ENCODE measurements at places on chromosomes 1 and 21.

GRCh38 chr1:57132993-57133622 is 167.3 kb upstream of the C8B start:
- no peak for DNase-seq

GRCh38 chr1:233654658-233655280 is 40.9 kb downstream of the KCNK1 start:
- no peak for DNase-seq

DNA sequence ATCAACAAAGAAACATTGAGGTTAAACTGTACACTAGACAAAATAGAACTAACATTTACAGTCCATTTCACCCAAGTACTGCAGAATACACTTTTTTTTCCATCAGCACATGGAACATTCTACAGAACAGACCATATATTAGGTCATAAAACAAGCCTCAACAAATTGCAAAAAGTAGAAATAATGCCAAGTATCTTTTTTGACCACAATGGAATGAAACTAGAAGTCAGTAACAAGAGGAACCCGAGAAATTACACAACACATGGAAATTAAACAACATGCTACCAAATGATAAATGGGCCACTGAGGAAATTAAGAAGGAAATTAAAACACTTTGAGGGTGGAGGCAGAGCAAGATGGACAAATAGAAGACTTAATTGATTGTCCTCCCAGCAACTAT is 8.4 kb upstream of the C1orf185 start:
- no peak for DNase-seq

DNA sequence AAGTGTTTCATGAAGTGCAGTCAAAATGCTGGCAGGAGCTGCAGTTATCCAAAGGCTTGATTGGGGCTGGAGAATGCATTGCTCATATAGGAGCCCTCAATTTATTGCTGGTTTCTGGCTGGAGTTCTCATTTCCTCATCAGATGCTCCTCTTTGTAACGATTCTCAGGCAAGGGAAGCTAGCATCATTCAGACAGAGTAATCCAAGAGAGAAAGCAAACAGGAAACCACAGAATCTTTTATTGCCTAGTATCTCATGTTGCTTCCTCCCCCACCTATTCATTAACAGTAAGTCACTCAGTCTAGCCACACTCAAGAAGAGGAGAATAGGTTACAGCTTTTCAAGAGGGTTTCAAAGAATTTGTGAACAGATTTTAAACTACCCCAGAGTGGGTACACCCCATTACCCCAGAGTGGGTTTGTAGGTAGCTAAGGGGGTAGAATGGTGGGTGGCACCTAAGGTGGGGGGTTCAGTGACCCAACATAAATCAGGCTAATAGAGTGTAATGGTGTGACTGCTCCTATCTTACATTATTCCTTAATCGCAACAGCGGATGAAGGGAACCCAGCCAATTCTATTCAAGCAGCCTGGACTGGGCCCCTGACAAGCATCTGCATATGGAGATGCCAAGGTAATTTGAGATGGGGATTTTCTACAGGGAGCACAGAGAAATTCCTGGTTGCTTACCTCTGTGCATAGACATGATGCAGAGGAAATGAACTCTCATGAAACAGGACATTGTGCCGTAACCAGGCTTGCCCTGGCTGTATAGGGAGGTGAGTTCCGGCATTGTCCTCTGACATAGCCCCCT is 67.1 kb downstream of the KCNJ15 start:
- no peak for DNase-seq

GRCh38 chr21:44767834-44768831 is 33.5 kb downstream of the UBE2G2 start:
- no peak for DNase-seq

DNA sequence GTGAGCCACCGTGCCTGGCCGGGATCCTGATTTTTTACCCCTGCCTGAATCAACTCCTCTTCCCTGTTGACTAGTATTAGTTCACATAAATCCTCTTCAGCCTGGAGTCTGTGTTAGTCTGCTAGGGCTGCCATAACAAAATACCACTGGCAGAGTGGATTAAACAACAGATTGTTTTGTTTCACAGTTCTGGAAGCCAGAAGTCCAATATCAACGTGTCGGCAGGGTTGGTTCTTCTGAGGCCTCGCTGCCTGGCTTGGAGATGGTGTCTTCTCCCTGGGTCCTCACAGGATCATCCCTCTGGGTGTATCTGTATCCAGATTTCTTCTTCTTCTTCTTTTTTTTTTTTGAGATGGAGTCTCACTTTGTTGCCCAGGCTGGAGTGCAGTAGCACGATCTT is 18.2 kb downstream of the DOP1B start:
- DNase-seq = no peak

DNA sequence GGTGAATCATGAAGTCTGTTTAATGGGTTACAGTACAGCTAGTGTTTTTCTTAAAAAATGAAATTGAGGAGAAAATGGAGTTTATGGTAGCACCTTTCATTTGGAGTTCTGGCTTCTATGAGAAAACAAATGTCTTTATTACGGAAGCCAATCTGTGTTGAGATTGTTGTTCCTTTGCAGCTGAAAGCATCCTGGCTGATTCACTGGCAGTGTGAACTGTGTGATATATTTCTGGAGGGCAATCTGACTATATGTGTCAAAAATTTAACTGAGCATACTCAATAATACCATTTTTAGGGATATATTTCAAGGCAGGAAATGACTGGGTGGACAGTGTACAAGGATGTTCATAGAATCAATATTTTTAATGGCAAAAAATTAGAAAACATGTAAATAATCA is 46.6 kb upstream of the LYST start:
- DNase-seq = no peak

DNA sequence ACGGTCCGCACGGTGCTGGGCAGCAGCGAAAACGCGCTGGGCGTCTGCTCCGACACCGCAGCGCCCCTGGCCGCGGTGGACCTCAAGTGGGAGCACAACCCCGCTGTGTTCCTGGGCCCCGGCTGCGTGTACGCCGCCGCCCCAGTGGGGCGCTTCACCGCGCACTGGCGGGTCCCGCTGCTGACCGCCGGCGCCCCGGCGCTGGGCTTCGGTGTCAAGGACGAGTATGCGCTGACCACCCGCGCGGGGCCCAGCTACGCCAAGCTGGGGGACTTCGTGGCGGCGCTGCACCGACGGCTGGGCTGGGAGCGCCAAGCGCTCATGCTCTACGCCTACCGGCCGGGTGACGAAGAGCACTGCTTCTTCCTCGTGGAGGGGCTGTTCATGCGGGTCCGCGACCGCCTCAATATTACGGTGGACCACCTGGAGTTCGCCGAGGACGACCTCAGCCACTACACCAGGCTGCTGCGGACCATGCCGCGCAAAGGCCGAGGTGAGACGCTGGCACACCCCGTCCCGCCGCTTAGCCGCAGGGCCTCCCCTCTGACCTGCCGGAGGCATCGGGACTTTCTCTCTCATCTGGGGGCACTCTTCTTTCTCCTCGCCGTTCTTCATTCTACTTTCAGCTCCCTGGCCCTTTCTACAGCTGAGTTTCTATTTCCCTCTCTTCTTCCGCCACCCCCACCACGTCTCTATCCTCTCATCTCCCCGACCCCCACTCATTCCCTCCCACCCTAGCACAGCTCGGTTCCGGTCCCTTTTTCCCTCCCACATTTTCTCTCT is 1.0 kb downstream of the NPR1 start:
- peak; percentile 40 for DNase-seq

GRCh38 chr1:211920141-211920572 is 89.6 kb upstream of the LPGAT1 start:
- DNase-seq = no peak

DNA sequence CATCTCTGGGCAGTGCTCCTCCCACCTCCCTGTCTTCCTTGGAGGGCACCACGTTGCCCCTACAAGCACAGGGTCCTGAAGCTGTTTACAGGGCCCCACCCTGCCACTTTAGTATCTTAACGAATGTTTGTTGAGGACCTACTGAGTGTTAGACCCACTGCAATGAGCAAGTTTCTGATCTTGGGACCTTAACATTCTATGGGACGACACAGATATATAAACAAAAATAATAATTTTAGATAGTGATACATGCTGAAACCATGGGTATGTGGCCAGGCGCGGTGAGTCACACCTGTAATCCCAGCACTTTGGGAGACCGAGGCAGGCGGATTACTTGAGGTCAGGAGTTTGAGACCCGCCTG is 10.1 kb downstream of the ENTREP3 start:
- DNase-seq = no peak

DNA sequence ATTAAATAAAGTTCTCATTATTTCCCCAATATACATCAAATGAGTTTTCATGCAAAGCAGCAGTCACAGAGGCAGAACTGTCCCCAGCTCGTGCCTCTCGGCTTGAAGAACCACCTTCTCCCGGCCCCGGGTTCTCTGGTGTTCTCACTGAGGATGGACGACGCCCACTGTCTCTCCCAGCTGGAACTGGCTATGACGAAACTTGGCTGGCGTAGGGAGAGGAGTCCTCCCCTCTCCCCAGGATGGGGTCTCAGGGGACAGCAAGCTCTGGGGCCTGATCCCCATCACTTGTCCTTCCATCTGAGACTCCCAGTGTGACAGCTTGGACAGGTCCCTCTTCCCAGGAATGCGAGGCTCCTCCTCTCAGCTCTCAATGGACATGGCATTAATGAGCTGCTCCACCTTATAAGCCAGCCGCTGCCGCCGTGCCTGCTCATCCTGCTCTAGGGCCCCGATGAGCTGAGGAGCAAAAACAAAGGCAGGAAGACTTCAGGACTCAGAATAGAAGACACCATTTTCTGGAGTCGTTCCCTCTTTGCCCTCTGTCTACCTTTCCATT is 116.0 kb upstream of the CD34 start:
- DNase-seq = no peak

- no peak for DNase-seq
Measured at GRCh38 chr1:113479713-113480676, 89.7 kb downstream of the MAGI3 start.

GRCh38 chr1:9901148-9902059 is 8.7 kb downstream of the CTNNBIP1 start:
- no peak for DNase-seq

DNA sequence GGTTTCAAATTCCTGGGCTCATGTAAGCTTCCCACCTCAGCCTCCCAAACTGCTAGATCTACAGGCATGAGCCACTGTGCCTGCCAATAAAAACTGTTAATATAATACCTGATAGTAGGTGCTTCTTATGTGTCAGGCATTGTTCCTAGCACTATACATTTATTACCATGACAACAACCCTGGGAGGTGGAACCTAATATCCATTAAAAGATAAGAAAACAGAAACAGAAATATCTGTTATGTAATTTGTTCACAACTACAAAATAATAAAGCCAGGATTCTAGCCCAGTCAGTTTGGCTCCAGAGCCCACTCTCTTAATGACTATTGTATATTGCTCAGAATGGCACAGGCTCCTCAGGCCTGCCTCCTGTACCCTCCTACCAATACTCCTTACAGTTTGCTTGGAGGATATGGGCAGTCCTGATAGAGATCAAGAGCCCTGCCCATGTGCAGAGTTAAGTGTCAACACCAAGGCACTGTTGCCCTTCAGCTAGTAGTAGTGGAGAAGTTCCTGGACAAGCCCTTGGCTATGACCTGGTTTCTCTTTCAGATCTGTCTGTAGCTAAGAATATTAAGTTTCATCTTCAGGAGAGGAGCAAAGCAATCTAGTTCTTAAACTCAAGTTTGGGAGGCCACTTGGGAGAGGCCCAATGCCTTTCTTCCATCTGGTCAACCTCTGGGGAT is 22.4 kb downstream of the RPL5 start:
- DNase-seq = no peak

DNA sequence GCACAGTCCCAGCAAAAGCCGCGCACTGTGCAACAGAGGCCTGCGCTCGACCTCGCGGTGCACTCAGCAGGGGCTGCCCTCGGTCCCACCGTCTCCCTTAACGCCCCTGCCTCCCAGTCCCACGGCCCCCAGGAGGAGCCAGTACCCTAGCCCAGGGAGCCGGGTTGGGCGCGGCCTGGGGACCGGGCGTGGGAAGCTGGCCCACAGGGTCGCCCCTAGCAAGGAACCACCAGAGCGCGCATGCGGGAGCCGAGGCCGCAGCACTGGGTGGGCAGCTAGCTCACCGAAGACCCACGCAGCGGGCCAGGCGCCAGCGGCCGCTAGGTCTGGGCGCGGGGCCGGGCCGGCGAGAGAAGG is 21.6 kb upstream of the ZNF678 start:
- DNase-seq = no peak

DNA sequence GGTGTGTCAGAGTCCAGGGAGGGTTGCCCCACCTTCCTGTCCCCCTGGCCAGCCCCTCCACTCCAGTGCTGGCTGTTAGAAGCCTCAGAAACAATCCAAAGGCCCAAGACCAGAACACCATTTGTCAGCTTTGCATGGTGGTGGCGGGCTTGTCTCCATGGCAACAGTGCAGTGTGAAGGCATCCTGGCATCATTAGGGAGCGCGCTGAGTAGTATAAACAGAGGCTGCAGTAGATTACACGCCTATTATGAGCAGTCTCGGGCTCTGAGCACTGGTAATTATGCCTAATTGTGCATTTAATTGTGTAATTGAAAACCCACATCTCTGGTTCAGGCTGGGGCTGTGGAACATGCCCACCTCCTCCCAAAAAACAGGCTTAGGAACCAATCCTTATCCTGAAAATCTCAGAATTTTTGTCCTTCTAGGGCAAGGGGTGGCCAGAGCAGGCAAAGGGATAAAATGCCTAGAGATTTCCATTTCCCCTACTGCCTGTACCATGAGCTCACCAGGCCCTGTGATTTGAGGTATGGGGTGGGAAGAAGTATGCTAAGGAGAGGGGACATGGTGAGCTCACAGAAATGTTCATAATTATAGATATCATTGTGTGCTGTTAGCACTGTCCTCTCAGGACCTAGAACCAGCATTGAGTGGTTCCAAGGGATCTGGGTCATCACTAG is 11.7 kb downstream of the NKAIN1 start:
- DNase-seq = peak; percentile 77

DNA sequence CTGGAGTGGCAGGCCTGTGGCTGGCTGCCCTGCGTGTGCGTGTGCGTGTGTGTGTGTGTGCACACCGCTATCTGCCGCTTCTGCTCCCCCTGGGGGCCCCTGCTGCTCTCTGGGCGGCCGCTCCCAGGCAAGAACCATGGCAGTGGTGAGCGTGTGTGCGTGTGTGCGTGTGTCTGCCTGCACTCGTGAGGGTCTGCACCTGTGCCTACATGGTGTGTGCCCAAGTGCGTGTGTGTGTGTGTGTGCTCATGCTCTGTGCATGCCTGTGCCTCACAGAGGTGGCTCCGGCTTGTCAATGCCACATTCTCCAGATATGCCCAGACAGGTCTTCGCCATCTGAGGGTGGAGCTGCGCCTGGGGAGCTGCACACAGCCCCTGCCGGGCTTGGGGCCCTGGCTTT is 18.7 kb upstream of the PEX10 start:
- DNase-seq = no peak

DNA sequence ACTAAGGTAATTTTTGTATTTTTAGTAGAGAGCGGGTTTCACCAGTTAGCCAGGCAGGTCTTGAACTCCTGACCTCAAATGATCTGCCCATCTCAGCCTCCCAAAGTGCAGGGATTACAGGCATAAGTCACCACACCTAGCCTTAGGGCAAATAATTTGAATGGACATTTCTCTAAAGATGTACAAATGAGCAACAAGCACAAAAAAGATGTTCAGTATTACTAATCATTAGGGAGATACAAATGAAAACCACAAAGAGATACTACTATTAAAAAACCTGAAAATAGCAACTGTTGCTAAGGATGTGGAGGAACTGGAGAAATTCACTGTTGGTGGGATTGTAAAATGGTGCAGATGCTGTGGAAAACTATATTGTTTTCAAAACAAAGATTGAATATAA is 79.1 kb downstream of the GABPA start:
- DNase-seq = no peak

Data from NCI-H146 (cell line).